Stimulated activated CD4-positive, alpha-beta T cell treated with anti-CD3 and anti-CD28 coated beads, Interleukin-2, amount 100 ng/mL, for 24 hours (primary cell): ENCODE measurements at places on chromosomes 6 and 20.

GRCh38 chr6:127266892-127267645, 405 bp downstream of the RNF146 start:
- peak; percentile 71 for DNase-seq

- no peak for DNase-seq
Measured at GRCh38 chr6:38566295-38567030, 73.3 kb downstream of the BTBD9 start.

- no peak for DNase-seq
Measured at GRCh38 chr6:47810885-47811284, 29.1 kb downstream of the OPN5 start.

- DNase-seq, result no peak
Measured at GRCh38 chr20:46828471-46828870, 66.2 kb upstream of the EYA2 start.

GRCh38 chr6:37741757-37742400, 44.2 kb upstream of the MDGA1 start:
- no peak for DNase-seq

DNA sequence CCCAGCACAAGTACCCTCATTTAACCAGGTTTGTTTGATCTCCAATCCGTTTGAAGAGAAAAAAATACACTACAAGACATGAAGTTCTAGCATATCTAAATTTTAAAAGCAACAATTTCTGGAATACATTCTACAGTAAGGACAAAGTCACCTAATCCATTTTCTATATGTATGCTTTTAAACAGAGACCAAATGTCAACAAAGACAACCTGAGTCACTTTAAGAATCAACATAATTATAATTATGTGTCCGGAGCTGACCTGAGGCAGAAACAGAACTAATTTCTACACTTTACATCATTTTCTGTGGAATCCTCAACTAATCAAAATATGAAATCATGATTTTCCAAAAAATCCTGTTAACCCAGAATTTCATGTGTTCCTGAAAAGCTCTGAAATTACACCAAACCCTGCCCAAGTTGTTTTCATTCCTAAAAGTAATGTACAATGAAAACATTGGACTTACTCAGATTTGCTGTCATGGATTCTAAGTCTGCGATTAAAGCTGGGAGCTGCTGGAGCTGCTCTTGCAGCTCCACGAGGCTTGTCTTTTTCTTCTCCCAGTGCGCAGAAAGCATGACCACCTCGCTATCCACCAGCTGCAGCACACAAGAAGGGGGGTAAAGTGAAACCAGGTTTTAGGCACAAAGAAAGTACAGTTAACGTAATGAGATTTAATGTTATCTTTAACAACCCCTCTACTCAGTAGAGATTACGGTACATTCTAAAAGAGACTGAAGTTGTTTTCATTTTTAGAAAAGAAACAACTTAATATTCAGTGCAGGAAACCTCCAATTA, 35.8 kb downstream of the DTNBP1 start:
- no peak for DNase-seq

GRCh38 chr6:155201461-155202226, 62.2 kb upstream of the CLDN20 start:
- no peak for DNase-seq

DNA sequence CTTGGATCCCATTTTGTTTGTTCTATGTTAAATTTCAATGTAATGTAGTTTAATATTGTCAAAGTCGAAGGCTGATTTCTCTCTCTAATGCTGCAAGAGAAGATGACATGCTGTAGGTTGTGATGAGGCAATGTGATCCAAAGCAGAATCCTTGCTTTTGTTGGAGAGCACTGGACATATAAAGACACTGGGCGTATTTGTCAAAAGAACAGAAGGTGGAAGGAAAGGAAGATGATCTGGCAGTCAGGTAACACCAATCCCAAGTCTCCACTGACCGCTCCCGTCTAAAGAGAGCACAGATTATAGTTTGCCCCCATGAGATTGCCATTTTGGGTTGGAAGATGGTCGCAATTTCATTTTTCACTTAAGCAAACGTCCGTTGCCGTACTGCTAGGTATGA, 935 bp upstream of the RFX6 start:
- no peak for DNase-seq

- no peak for DNase-seq
Measured at GRCh38 chr6:4906293-4907276, 97.3 kb downstream of the RPP40 start.

DNA sequence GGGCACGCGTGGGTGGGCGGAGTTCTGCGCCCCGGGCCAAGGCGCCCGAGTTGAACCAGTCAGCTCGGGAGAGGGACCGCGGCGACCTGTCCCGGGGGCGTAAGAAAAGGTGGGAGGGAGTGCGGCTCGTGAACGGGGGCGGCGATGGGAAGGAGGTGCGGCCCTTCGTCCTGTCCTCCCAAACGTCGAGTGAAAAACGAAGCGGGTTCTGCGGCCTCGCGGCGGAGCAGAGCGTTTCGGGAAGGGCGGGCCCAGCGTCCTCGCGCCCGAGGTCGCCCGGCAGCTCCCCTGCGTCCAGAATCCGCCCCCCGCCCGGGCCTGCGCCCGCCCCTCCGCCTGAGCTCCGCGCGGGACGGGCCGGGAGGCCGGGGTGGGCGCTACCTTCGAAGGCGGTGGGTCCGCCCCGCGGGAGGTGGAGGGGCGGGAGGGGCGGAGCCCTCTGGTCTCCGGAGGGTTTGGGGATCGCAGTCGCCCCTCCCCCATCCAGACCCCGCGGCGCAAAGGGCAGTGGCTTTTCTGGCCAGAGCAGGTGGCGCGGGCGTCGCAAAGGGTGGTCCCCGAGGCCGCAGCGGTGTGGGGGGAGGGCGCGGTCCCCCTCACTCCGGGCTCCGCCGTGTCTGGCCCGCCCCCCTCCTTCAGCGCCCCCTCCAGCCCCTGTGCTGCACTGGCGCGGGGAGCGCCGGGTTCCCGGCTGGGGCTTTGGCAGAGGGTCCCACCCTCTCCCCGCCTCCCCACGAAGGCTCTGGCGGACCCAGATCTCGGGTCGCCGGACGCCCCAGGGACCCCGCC, 838 bp downstream of the STMN3 start:
- no peak for DNase-seq

DNA sequence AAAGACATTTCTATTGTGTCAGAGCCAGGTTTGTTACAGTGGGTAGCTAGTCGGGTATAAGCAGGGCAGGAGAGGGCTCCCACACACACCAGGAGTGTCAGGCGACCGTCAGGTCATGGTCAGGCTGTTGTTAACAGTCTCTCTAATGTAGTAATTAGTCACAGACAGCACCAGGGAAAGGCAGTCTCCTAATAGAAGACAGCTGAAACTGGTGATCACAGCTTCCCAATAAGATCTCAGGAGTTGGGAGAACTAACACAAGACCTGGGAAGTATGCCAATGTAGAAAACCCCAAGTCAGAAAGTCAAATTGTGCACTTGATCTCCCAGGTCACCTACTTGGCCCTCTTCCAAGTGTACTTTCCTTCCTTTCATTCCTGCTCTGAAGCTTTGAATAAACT, 53.0 kb upstream of the GPR6 start:
- no peak for DNase-seq

DNA sequence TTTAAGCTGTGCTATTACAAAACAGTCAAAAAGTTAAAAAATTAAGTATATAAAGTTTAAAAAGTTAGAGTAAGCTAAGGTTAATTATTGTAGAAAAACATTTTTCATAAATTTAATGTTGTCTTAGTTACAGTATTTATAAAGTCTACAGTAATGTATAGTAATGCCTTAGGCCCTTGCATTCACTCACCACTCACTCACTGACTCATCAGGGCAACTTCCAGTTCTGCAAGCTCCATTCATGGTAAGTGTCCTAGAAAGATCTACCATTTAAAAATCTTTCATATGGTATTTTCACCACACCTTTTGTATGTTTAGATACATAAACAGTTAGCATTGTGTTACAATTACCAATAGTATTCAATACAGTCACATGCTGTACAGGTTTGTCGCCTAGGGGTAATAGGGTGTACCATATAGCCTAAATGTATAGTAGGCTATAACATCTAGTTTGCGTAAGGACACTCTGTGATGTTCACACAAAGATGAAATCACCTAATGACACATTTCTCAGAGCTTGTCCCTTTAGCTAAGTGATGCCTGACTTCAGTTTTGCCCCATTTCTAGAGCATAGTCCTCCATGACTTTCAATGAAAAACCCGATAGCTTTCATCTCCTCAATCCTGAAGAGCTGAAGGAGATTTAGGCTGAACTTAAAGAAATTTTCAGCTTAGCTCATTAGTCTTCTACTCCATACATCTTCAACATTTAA, 14.9 kb upstream of the HLA-DRA start:
- no peak for DNase-seq

DNA sequence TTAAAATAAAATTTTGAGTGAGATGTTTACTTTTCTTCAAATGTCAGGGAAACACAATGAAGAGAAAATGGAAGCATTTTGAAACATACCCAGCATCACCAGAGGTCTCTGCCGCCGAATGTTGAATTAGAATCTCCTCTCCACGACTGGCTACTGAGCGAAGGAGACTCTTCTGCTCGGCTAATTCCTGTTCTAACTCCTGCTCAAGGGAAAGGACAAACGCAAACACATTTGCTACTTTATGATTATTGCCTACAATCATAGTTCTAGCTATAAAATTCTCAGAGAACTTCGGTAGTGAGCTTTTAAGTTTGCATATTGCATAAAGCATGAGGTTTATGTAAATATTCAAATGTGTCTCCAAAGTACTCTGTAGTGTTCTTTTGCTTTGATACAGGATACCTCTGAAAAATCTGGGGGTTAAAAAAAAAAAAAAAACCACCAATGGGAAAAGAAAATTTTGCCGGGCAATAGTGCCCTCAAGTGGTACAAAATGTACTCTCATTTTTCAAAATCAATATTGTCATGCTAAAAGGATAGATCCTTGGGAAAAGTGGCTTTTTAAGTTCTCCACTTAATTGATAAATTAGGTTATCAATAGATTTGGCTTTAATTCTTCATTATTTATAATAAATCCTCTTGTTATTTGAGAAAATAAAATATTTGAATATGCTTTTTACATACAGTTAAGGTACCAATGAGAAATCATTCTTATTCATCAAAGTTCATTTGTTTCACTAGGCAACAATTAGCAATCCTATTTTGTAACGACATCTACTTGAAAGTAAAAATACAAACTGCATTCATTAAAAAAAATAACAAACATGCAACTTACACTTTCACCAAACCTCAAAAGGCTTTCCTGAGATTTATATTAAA, 369.0 kb downstream of the SYNE1 start:
- peak; percentile 27 for DNase-seq

DNA sequence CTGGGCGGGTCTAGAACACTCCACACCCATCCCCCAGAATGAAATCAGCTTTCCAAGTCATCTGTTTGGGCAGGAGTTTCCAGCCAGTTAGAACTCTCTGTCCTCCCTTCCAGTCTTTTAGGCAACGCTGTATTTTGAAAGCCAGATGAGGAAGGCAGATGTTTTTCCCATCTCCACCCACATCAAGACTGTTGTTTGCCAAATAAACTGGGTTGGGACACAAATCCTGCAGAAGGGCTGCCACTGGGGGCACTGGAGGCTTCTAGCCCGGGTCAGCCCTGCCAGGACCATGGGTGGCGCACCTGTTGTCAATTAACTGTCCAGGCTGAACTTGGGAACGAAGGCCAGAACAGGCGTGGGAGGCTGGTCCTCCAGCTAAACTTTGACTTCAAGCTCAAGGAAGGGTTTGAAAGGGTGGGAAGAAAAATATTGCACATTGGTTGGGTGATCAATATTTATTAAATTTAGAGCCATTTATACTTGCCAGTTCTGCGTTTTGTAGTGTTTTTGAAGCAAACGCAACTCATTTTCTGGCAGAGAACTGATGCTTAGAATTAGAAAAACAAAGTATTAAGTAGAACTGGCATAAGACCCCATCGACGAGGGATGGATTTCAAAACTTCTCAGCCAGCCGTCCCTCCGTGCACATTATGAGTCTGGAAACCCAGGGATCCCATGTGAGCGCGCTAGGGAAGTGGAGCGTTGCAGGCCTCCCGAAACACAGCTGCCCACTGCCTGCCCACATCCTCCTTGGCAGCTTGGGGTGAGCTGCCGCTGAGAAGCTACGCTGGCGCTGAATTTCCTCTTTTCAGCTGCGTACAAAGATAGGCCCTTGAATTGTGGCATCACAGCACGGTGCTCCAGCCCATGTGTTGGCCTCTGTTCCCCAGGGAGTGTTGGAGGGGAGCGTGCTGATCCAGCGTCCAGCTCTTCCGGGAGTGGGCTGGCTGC, 297.4 kb downstream of the QKI start:
- DNase-seq, result no peak

DNA sequence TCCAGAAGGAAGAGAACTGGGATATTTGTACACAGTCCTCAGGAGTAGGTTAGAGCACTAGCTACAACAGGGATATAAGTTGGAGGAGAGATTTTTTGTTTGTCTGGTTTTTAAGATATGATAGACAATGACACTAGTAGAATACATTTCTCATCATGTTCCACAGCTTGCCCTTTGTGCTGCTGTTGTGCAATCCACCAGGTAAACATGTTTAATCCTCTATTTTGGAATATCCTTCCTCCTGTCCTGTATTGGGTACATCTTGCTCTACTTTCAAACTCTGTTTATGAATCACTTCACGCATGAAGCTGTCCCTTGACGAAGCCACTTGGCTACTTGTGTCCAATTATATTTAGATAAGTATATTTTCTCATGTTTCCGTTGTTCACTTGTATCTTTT, 153.6 kb upstream of the TENT5A start:
- DNase-seq, result no peak

- no peak for DNase-seq
Measured at GRCh38 chr6:85015396-85015990, 251.1 kb upstream of the TBX18 start.

- no peak for DNase-seq
Measured at GRCh38 chr20:24051160-24051559, 62.6 kb upstream of the GGTLC1 start.

GRCh38 chr6:11230158-11231107, 2.0 kb downstream of the NEDD9 start:
- DNase-seq, result no peak

GRCh38 chr20:57190536-57191264, 75.7 kb downstream of the BMP7 start:
- no peak for DNase-seq

GRCh38 chr6:6057442-6058053, 50.8 kb upstream of the NRN1 start:
- DNase-seq, result no peak

DNA sequence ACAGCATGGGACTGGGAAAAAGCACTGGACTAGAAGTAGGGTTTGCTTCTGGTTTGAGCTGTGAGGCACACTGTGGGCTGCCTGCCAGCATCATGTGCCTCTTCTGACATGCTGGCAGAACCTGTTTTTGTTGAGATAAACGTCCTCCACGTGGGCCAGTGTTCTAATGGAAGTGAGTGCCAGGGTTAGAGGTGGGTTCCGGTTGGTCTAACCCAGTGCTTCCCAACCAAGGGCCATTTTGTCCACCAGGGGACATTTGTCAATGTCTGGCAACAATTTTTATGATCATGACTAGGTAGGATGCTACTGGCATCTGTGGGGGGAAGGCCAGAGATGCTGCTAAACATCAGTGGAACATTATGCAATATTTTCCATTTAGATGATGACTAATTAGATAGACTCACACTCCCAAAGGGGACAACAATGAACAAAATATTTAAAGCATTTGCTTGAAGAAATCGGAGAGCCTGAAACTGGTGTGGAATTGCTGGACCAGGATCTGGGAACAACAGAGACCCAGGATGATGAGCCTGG, 7.8 kb upstream of the APMAP start:
- DNase-seq, result no peak
